ENCODE measurements at places on chromosomes 1 and 21. TPM values are rescaled to one million over a fixed set of nuclear protein-coding genes. Genes with fewer than 3 reads are reported as not detected.

Gene LRRC71
- not detected for total RNA-seq

Gene FCRL2
- not detected for total RNA-seq

Gene TMEM200B
- 4.5 TPM for total RNA-seq

- peak; percentile 44 for DNase-seq
These were observed 32.1 kb downstream of the HSD17B7 start for GRCh38 chr1:162822391-162823200.

GRCh38 chr1:63643926-63644325 is 50.7 kb downstream of the PGM1 start:
- DNase-seq: peak; percentile 63

DNA sequence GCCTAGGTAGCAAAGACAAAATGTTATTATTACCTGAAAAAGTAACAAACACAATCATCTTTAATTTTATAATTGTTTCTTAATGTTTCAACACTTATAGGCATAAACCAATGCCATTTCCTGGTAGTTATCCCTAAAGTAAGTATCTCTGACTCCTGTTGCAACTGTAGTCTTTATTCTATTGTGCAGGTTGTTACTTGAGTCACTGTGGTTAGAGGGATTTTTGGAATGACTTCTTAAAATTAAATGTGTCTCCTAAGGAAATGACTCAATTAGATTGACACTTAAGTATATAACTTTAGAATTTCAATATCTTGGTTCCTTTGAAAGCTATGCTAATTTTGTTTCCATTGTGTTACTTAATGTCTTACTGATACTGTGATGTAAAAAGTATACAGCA is 143.9 kb downstream of the PHTF1 start:
- DNase-seq: no peak

DNA sequence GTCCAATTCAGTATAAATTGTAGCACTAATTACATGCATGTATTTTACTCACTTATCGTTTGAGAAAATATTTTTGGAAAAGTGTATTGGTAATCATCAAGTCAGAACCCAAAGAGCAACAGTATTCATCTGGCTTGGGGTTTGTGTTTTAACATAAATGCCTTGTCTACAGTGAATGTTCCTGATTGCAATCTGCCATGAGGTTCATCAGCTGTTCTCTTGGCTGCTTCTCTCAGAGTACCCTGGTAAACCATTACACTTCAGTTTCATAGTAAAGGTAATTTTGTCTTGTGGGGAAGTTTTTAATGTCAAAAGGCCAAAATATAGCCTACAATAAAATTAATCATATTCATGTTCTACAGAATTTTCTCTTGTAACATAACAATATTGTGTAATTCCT is 150.3 kb downstream of the IFI44 start:
- DNase-seq: no peak
